ENCODE measurements at places on chromosomes 16 and 17.

DNA sequence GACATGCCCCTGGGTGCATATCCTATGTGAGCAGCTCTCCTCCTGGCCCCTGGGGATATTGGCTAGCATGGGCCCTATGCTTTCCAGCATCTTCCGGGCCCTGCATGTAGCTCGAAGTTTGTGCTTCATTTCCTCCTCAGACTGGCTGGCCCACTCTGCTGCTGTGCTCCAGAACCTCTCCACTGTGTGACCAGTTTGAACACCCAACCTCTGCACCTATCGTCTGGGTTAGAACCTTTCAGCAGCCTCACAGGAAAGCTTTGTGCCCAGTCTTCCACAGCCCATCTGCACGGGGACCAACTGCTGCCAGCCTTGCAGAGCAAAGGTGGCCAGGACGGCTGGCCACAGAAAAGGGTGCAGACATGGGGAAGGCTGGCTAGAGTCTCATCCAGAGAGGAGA lies 10.2 kb upstream of the CLEC18B start:
- DNase-seq, result no peak

- no peak for DNase-seq
Observed at GRCh38 chr16:88784856-88785105, 239 bp downstream of the PIEZO1 start.

GRCh38 chr17:64572682-64573154 lies 65.9 kb downstream of the CEP95 start:
- no peak for DNase-seq

GRCh38 chr17:42286411-42287221 lies 1.7 kb upstream of the STAT5A start:
- no peak for DNase-seq

DNA sequence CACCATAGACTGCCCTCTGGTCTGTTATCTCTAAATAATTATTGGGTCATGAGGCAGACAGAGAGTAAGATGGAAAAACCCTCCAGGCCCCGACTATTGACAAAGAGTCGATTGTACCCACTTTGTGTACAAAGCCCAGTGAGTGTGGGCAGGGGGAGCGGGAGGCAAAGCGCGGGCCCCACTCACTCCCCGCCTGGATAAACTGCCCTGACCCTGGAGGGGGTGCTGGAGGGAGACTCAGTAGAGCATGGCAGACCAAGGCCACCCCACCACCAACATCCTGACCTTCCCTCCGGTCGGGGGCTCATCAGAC lies 11.2 kb upstream of the CPSF4L start:
- DNase-seq, result no peak

DNA sequence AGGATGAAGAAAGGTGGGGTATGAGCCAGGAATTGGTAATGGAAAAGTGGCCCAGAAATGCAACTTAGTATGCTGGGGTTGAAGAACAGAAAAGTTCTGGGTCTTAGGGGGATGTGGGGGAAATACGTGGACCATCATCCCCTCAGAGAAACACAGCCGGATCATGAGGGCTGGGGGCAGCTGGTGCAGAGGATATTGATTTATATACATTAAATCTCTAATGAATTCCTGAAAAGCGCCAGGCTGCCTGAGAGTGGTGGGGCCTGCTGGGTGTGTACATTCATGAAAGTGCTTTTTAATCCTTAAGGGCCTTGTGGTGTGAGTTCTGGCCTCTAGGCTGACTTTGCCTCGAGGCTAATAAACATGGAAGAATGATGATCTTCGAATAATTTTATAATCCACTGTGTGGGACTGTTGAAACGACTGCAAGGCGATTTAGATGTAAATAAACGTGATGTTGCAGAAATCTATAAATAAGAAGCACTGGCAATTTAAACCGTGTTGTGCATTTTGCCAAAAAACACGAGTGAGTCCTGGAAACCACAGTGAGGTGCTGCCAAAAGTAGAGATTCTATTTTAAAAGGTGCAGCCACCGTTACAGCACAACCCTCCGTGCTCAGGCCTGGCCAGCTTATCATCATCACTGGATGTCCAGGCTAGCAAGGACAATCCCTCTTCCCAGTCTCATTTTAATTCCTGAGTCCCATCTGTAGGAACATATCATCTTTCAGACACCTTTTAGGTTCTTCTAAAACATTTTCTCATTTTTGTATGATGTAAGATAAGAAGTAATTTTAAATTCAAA lies 32.1 kb downstream of the PRKAR1A start:
- no peak for DNase-seq

- no peak for DNase-seq
Observed at GRCh38 chr17:41416479-41416878, 7.9 kb downstream of the KRT37 start.

DNA sequence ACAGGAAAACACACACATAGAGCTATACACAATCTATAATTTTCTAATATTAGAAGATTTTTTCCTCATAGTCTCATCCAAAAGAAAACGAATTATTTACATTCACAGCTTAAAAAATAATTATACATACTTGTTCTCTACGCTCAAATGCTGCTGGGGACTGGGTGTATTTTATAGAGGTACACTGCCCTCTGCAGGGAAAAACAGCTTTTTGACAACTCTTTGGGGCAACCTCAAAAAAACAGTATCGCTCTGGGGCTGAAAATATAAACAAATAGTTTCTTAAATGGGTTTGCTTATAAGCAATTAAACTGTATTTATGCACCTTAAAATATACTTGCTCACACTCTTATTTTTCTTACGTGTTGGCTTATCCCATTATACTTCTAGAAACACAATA lies 261.8 kb upstream of the PSMD7 start:
- DNase-seq, result no peak

DNA sequence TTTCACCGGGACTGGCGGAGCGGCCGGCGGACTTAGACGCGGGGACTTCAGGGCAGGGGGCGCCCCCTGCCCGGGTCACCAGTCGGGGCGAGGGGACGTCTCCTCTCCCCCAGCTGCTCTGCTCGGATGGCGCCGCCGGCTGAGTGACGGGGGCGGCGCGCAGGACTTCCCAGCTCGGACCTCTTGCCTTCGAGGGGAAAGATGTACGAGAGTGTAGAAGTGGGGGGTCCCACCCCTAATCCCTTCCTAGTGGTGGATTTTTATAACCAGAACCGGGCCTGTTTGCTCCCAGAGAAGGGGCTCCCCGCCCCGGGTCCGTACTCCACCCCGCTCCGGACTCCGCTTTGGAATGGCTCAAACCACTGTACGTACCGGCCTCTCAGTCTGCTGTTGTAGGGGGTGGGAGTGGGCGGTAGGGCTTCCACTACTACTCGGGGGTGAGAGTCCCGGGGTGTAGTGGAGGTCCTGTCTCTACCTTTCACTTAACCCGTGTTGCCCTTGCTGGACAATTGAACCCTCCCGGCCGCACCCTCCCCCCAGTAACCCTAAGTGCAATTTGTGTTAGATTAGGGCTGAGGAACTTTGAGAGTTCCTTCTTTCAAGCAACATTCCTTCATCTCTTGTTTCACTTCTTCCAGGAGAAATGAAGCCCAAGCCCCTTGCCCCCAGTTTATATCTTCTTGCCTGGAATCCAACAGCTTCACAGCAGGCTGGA lies 21.9 kb downstream of the GJD3 start:
- no peak for DNase-seq

- no peak for DNase-seq
Observed at GRCh38 chr17:36673068-36673467, 71.7 kb downstream of the MRM1 start.

- no peak for DNase-seq
Observed at GRCh38 chr17:75595284-75595919, 7.8 kb downstream of the MYO15B start.

- DNase-seq, result no peak
Observed at GRCh38 chr16:76577003-76577402, 299.8 kb downstream of the CNTNAP4 start.
